ENCODE measurements at places on chromosomes 5 and 9.

DNA sequence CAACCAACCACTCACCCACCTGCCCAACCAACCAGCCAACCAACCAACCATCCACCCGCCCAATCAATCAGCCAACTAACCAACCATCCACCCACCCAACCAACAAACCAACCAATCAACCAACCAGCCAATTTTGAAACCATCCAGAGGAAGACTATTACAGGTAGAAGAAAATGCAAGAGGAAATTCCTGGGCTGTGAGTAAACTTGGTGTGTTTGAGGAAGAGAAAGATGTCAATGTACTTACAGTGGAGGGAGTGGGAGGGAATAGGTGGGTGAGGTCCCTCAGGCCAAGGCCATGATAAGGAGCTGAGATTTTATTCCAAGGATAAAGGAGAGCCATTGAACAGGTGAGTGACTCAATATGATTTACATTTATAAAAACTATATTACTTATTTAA is 30.4 kb downstream of the C9orf57 start:
- DNase-seq: no peak

GRCh38 chr5:105872569-105873270 is 1798.0 kb downstream of the EFNA5 start:
- no peak for DNase-seq

GRCh38 chr5:151406322-151406947 is 41.0 kb upstream of the SLC36A1 start:
- no peak for DNase-seq

DNA sequence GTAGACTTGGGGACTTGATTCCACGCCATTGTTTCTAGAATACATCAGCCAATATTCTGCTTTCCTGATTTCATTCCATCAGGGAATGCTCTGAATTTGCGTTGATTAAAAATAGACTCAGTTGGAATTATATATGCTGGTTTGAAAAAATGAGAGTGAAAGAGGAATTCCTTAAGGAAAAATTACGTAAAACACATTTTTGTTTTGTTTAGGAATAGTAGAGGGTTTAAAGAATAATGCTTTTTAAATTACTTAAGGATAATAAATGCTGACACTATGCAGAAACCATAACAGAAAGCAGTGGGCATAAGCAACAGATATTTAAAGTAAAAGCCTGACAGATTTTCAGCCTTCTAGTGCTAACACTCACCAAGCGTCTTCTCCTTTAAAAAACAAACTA is 235.0 kb downstream of the ADAMTS6 start:
- no peak for DNase-seq

GRCh38 chr5:36635721-36636390 is 29.4 kb downstream of the SLC1A3 start:
- DNase-seq: no peak

DNA sequence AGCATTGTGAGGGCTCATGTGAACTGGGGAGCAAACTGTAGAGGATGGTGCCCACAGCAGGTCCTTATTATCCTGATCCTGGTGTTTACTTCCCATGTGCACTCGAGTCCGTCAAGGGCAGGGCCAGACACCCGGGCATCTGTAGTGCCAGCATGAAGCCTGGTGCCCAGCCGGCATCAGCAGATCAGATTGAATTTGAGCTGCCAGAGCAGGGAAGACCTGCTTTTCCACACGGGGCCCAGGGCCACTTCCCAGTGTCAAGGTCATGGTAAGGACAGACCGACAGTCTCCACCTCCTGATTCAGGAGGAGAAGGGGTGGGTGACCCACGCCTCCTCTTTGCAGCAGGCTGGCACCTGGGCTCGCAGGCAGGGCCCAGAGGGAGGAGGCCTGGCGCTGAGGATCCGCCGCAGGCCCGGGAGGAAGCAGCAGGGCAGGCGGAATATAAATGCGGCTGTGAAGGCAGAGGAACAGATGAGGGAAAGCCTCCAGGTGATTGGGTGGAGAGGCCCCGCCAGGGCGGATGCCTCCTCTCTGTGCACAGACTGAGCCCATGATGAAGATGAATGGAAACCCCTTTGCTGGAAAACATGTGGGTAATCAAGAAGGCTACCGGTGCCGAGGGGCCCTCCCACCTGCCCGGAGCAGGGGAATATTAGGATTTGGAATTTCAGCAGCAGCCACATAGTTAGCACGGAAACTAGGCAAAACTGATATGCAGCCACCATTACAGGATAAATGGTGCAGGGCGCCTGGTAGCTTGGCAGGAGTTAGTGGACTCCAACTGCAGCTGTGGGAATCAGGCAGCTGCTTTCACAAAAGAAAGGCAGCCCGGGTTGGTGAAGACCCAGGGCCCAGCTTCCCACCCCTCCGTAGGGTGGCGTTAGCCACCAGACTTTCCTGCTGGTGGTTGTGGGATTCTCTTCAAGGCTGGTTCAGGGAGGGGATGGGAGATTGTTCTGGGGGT is 114.9 kb downstream of the GAPVD1 start:
- DNase-seq: no peak

- DNase-seq: no peak
Observed at GRCh38 chr5:1737790-1738405, 61.7 kb downstream of the MRPL36 start.

GRCh38 chr9:122377241-122378164 is 6.7 kb downstream of the PTGS1 start:
- no peak for DNase-seq

- DNase-seq: no peak
Observed at GRCh38 chr9:133493845-133494540, 15.1 kb upstream of the SLC2A6 start.

DNA sequence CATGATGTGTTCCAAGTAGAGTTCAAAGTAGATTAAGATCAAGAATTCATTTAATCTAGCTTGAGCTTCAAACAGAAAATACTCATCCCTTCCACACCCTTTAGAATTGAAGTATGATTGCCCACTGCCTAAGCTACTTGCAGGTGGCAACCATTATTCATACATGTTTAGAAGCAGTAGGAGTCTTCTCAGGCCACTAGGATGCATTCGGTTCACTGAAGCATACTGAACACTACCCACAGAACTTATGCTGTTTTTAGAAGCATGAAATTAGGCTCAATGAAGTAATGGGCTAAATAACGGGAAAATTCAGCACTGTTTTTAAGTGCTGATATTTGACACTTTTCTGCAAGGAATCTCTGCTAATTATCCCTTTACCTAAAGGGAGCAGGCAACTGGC is 263.4 kb downstream of the DEPDC1B start:
- no peak for DNase-seq

- DNase-seq: no peak
Observed at GRCh38 chr9:127135056-127135745, 12.8 kb upstream of the ANGPTL2 start.

- DNase-seq: no peak
Observed at GRCh38 chr9:101397746-101398067, 711 bp downstream of the MRPL50 start.

DNA sequence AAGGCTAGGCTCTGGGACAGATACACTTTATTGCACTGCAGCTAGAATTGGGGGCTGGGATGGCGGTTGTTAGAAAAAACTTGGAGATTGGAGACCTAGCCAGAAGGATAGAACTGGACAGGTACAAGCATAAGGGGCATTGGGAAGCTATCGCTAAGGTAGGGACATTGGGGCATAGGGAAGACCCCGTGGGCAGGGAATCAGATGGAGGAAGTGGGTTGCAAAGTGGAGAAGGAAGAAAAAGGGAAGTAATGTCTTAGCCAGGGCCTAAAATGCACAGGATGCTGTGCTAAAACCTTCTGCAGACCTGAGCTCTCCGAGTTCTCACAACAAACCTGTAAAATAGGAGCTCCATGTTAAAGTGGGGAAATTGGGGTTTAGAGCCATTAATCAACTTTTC is 178.2 kb downstream of the ZDHHC21 start:
- no peak for DNase-seq

DNA sequence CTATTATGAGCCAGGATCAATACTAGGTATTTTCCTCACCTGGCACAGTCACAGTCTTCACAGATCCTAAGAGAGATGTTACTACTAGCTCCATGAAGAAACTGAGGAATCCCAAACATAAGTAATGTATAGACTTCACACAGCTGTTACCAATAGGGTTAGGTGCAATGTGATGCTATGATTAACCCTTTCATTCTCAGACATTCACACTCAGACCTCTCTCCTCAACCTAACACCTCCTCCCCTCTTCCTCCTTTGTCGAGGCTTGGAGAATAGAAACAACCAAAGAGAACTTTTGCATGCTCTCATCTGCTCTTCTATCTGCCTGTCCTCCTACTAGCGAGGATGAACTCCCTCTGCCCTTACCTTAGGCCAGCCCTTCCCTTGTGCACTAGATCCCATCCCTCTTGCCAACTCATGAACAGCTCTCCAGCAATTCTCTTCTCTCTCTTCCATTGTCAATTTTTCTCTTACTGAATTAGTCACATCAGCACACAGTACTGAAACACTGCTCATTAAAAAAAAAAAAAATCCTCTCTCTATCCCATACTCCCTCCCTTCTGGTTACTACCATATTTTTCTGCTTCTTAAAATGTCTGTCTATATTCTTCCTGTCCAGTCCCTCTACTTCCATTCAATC is 47.7 kb downstream of the MAPKAP1 start:
- DNase-seq: no peak

DNA sequence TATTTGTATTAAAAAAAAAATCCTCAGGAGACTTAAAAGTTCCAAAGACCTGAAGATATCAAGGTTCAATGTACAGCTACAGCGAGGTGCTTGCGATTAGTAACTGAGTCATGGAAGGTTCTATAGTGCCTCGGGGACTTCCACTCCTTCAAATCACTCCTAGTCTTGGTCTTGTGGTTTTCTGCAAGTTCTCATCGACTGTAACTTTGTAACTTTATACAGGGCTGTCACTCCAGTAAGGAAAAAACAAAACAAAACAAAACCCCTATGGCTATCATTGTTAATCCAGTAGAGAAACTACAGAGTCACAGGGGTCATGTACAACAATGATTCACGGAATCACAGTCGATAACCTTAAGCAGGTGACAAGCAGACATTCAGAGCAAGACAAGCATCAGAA is 39.8 kb upstream of the SELENOP start:
- no peak for DNase-seq

GRCh38 chr5:155089643-155090042 is 76.1 kb downstream of the KIF4B start:
- DNase-seq: no peak

DNA sequence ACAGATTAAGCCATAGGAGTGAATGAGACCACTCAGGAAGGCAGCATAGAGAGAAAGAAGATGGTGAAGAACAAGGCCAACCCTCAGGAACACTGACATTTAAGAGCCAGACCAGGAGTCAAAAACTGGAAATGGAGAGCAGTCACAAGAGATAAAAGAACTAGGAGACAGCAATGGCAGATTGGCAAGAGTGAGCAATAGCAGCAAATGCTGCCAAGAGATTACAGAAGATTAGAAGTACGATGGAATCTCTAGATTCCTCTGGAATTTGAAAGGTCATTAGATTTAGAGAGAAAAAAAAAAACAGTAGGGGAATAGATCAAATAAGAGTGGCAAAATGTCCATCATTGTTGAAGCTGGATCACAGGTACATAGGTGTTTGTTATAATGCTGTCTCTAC is 73.4 kb upstream of the SLC44A1 start:
- DNase-seq: no peak

- no peak for DNase-seq
Observed at GRCh38 chr5:154782812-154783592, 27.8 kb downstream of the LARP1 start.

- no peak for DNase-seq
Observed at GRCh38 chr9:116103976-116104820, 49.4 kb upstream of the PAPPA start.

- no peak for DNase-seq
Observed at GRCh38 chr5:157308836-157309465, 43.0 kb downstream of the CYFIP2 start.
